ENCODE measurements at places on chromosomes 7 and 10. TPM values are rescaled to one million over a fixed set of nuclear protein-coding genes. Genes with fewer than 3 reads are reported as not detected.

Gene RAMP3
- not detected for total RNA-seq

Gene TMEM178B
- total RNA-seq: 1.6 TPM

Gene ELFN1
- total RNA-seq: 0.48 TPM

Gene NT5C2
- total RNA-seq: 76.7 TPM

Gene STAG3
- total RNA-seq: 0.22 TPM

Gene PDZD7
- total RNA-seq: 1.4 TPM

Gene NUDT13
- total RNA-seq: 2.5 TPM

Gene KEL
- total RNA-seq: not detected

Gene FXYD4
- not detected for total RNA-seq

Gene PCLO
- 0.96 TPM for total RNA-seq

Gene C10orf71
- not detected for total RNA-seq

Gene ZNRF2
- total RNA-seq: 7.2 TPM

Gene CALHM3
- 0.60 TPM for total RNA-seq

Gene ZNF467
- total RNA-seq: 1.6 TPM

Gene CLEC2L
- 0.13 TPM for total RNA-seq

Gene MSMB
- not detected for total RNA-seq

Gene CLDN3
- total RNA-seq: 1.2 TPM

Gene STEAP1B
- total RNA-seq: 0.13 TPM
